ENCODE measurements at places on chromosomes 2 and 18.
A peak's percentile ranks its signal among the peaks of the same experiment; 100 is the strongest.

DNA sequence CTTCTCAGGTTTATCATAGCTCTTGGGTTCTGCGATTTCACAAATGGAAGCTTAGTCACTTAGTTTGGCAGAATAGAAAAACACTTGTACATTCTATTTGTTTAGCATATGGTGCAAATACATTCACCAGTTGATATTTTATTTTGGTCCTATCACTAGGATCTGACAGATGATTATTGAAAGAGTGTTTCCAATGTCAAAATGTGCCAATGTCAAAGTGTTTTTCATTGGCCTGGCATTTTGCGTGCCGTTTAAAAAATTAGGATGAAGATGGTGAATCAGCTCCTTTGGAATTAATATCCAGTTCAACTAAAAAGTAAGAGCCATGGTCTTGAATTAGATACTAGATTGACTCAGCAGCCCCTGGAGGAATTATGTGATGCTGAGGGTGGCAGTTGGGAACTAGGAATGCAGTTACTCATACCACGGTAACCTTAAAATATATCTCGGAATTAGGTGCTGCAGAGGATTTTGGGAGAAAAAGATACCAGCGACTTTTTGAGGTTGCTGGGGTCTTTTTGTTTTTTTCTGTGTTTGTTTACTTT is 87.0 kb downstream of the SPHKAP start:
- peak; percentile 0 for DNase-seq

GRCh38 chr2:160372585-160372984 is 121.0 kb downstream of the RBMS1 start:
- DNase-seq, result peak; percentile 80

DNA sequence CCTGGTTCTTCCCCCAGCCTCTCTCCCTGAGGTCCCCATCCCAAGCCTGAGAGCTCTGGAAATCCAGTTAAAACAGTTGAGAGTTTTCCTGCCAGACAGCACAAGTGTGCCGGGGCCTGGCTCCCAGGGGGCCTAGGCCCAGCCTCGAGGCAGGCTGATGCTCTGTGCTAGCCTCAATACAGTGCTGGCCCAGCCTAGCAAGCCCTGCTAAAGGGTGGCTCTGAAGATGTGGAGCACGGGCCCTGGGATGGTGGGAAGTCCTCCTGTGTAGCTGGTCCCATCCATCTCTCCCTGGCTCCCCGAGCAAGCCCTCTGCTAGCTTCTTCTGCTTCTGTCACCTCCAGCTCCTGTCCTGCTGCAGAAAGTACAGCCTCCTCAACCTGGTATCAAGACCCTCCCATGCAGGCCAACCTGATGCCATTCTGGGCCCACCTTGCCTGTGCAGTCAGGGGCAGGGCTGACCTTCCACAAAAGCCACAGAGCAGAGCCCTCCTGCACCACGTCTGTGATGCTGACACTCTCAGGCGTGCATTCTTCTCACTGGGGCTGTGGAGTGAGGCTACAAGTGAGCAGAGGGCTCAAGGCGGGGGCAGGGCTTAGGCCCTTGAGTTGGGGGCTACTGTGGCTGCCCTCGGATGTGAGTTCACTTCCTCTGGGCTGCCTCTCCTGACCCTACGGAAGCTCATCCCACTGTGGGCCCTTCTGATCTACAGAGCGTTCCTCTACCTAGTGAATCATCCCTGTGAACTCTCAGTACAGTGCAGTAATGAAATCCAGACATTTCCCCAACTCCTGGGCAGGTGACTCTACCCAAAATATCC is 60.1 kb upstream of the LAPTM4A start:
- no peak for DNase-seq

DNA sequence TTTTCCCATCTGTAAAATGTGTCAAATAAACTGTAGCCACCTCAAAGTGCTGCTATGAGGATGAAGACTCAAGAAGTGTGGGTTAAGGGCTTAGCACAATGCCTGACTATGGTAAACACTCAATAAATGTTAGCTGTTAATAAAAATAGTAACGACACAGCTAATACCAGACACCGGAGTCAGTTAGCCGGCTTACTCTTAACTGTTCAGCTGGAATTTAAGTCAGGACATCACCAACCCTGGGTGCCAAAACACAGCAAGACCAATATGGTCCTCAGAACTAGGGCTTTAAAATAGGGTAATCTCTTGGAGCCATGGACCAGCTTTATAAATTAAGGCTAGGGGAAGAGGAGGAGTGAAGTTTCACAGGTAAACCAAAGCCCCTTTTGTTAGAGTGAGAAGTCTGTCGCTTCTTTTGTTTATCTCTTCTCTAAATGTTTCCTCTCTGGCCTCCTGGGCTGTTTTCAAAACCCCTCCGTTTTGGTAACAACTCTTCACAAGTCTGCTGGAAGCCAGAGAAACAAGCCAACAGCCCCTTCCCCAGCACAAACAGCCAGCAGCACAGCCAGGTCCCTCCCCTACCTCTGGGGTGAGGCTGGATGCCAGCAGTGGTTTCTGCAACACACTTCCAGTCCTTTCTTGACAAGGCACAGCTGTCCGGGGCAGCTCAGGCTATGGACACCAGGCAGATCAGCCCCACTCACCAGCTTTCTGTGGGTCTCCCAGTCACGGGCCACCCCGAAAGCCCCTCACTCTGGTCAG is 13.8 kb upstream of the FZD7 start:
- no peak for DNase-seq

GRCh38 chr2:241736111-241736510 is 1.7 kb downstream of the D2HGDH start:
- DNase-seq, result no peak

DNA sequence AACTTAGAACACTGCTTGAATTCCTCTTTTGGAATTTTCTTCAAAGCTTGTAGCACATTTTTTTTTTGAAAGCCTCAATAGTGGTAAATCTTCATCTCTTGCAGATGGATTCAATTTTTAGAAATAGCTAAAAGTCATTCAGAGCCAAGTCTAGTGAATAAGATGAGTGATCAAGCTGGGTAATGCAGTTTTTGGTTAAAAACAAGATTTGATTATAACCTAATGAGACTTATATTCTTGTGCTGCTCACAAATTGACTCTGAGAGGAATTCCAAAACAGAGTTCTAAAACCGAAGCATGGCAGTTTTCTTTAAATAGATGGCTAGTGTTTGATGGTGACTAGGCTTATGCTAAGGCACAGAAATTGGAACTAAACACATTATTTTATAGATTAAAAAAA is 2072.6 kb upstream of the CELF4 start:
- DNase-seq, result no peak

DNA sequence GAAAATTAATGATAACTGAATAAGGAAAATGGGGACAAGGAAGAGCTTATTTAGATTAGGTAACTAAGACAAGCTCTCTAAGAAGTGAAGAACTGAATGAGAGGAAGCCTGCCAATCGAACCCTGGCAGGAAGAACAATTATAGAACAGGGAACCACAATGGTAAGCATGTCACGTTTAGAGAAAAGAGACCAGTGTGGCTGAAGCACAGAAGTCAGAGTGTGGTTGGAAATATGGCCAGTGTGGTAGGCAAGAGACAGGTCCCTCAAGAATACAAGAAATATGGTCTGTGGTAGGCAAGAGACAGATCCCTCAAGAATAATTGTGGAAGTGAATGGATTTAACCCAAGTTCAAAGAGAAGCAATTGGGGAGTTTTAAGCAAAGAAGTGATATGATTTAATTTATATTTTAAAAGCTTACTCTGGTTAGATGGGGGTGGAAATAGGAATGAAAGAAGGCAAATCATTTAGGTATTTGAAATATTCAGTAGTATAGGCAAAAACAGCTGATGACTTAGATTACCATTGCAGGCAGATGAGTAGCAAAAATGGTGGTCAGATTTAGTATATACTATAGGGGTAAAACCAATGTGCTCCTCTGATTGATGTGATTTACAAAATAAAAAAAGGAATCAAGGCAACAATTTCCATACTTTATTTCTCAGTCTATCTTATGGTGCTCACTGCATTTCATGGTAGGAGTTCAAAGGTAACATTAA is 38.8 kb upstream of the ERMN start:
- DNase-seq, result no peak

- DNase-seq, result no peak
Observed at GRCh38 chr18:58058720-58059119, 14.7 kb downstream of the NEDD4L start.

DNA sequence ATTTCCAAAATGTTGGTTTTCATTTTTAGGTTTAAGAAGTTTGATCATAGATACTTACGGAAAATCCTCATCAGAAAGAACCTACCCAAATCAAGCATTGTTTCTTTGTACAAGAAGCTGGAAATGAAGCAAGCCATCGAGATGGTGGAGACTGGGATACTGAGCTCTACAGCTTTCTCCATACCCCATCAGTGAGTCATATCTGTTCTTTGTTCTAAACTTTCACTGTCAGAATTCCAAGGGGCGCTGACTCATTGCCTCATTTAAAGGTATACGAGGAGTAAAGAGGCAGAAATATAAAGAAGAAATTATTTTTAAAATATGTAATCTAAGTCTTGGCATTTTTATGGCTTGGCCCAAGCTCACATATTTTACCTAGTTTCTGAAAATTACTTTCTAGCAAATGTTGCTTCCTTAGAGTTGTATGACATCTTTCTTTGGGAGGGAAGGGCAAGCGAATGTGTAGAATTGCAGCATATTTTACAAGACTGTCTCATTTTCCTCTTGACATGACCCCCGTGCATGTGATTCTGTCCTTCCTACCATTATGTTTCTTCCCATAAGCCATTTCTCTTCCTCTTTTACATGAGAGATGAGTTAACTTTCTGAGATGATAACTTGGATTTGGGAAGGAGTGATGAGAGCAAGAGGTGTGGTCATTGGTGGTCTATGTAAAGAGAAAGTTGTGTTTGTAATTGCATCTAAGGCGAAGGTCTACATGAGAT is 41.2 kb downstream of the SLC9A4 start:
- peak; percentile 97 for DNase-seq

DNA sequence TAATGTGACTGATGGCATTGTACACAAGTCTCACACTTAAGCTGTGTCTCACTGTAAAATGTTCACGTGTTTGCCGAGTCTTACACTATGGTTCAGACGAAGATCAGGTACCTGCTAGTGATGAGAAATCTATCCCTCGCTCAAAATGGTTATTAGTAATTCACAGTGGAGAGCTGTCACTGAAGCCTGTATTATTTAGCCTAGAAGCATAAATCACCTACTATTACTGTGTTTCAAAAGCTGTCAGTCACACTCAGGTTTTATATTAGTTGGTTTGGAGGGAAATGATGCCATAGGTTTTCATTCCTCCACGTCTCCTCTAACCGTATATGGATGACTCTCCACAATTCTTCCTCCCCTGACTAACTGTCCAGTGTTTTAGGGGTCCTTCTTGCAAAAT is 292.4 kb upstream of the ZEB2 start:
- no peak for DNase-seq

GRCh38 chr2:9972621-9973479 is 21.4 kb downstream of the GRHL1 start:
- peak; percentile 69 for DNase-seq

GRCh38 chr18:79365701-79366100 is 30.0 kb upstream of the NFATC1 start:
- no peak for DNase-seq

- DNase-seq, result no peak
Observed at GRCh38 chr2:237706257-237706656, 78.9 kb downstream of the LRRFIP1 start.

DNA sequence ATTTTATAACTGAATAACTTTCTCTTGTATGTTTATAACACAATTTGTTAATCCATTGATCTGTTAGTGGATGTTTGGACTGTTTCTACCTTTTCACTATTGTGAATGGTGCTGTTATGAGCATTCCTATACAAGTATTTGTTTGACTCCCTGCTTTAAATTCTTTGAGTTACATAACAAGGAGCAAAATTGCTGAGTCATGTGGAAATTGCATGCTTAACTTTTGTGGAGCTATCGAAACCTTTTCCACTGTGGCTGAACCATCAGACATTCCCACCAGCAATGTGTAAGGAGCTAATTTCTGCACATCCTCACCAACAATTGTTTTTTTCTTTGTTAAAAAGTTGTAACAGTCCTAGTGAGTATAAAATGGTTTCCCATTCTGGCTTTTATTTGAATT is 415.5 kb downstream of the CBLN2 start:
- peak; percentile 8 for DNase-seq

GRCh38 chr18:76351961-76352581 is 143.0 kb downstream of the ZNF516 start:
- peak; percentile 42 for DNase-seq

DNA sequence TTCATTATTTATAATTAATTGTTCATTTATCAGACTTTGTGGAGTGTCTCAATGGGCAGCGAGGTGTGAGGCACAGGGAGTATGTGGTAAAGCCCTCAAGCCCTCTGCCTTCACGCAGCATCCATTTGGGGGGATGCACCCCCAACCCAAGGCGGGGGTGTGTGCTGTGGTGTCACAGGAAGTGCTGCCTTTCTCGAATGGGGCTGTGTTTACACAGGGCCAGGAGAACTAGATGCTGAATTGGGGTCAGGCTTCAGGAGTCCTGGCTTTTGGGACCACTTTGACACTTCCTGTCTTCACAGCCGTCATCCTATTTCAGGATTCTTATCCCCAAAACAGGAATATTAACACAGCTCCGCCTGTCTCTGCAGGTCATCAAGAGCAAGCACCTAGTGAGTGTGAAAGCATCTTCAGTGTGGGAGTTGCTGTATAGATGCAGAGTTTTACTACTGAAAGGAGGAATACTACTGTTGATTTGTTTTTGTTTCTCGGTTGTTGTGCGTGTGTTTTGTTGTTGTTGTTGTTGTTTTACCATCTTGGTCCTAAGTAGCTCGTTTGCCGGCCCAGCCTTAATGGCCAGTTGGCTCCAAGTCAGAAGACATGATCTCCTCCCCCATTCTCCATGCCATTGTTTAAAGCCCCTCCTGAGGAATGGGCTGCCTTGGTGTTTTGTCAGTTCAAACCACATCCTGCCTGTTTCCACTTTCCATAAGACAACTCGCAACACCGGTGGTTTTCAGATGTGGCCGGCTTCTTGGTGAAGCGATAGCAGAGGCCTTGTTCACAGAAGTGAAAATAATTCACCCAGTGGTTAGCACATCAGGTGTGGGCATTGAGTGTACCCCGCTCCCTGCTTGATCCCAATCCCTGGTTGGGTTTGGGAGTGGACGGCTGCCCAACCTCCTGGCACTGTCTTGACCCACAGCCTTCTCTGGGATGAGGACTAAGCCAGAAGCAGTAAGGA is 221.3 kb downstream of the BCL2 start:
- no peak for DNase-seq

GRCh38 chr2:28993206-28993960 is 12.3 kb downstream of the TOGARAM2 start:
- no peak for DNase-seq

- DNase-seq, result no peak
Observed at GRCh38 chr2:199055336-199055735, 402.4 kb downstream of the SATB2 start.
